ENCODE measurements at places on chromosomes 2 and 18.

- no peak for DNase-seq
These were observed 68.1 kb downstream of the ITGB1BP1 start for GRCh38 chr2:9355270-9355669.

DNA sequence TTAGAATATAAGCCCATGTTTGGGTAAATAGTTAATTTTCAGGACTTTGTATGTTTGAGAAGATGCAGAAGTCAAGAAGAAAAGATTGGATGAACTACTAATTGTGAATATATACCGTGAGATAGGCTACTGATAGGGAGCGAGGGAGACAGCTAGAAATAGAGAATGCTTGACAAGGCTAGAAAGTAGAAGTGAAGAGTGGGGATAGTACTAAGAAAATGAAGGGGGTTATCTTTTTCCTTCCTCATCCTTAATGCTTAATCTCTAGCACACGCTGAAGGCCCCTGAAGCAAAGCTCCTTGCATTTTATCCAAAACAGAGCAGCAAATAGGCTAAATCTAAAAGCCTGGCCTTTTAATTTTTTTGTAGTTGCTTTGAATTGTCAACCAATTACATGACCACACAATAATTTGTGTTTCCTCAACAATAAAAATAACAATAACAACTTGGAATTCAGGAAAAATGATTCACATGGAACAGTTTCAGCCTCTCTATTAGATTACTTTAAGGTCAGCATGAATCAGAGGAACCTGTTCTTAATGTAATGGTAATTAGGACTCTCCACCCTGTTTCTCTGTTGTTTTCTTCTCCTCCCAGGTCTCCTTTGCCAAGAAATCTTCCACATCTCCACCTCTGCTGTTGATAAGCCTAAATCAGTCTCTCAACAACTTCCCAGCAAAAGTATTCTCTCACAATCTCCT is 1071.3 kb upstream of the ZEB2 start:
- no peak for DNase-seq

DNA sequence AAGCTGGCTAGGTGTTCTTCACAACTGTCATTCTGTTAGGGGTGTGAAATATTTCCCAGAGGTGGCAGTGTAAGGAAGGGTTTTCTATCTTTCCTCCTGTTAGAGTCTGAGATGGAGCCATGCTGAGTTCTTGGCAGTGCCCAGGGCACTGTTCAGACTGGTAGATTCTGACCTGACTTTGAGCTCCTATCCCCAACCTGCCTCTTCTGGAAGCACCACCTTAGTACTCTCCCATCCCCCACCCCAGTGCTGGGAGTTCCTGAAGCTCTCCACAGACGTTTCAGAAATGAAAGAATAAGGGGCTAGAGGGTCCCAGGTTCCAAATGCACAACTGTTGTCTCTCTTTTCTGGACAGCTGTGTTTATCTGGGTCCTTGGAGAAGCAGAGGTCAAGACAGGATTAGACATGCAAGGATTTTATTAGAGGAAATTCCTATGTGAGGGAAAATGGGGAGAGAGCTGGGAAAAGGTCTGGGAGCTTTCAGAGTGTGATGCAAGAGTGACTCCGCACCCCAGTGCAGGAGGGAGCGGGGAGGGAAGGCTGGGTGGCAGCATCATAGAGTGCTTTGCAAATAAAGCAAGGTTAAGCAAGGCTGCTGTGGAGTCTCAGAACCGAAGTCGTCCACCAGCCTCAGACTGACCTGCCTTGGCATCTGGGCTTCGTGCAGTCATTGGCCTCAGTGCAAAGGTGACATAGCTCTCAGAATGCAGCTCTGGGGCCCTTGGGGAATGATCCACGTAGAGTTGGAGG is 75.5 kb downstream of the SLC4A3 start:
- no peak for DNase-seq

DNA sequence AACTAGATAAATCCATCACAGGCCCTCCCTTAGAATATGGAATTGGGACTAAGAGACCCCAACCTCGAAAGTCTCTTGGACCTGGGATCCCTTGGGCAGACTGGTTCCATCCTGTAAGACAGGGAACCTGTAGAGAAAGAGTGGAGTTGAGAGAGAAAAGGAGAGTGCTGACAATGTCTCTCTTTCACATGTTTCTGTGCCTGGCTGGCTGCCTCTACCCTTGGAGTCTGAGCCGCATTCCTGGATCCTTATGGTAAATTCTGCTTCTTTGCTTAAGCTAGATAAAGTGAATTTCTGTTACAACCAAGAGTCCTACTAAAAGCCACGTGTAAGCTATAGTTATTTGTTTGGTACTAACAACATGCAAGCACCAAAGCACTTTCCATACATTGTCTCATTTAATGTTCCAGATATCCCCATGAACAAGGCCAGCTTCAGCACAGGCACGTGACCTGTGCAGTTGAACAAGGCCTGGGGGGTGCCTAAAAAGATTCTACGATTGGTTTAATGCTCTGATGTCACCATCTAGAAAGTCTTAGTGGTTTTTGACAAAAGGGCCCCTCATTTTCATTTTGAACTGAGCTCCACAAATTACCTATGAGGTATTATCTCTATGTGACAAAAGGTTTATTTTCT is 2.1 kb upstream of the PUM2 start:
- no peak for DNase-seq

Data from activated T-cell treated with anti-CD3 and anti-CD28 coated beads for 4 hours (primary cell).